Aorta (tissue), 5 donors: ENCODE measurements at places on chromosomes 5 and 9. TPM values are rescaled to one million over a fixed set of nuclear protein-coding genes. Genes with fewer than 3 reads are reported as not detected.

NR5A1 gene
- not detected for total RNA-seq

CDC26 gene
- 23.1 TPM for total RNA-seq

CAVIN4 gene
- 1.1 TPM for total RNA-seq

DNA sequence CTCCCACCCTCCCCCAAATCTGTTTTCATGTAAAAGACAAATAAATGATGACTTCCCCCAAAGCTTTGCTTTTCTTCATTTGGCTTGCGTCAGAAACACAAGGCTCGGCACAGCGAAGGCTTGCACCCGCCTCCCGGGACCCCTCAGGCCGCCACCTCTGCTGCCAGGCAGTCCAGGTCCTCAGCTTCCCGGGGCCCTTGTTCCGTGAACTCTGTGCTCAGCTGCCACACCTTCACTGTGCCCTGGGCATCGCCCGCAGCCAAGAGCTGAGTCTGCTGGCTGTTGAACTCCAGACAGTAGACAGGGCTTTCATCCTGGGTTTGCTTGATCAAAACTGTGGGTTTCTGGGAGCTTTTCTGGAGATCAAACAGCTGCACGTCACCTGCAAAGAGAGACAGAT lies 23.0 kb downstream of the DYNC2I2 start:
- no peaks in the 10 kb centered on the region for H3K4me1 ChIP-seq
- DNase-seq: peak; percentile 36
- H3K27ac ChIP-seq: no peak overlapping the region
- no peaks in the 10 kb centered on the region for H3K27me3 ChIP-seq

DNA sequence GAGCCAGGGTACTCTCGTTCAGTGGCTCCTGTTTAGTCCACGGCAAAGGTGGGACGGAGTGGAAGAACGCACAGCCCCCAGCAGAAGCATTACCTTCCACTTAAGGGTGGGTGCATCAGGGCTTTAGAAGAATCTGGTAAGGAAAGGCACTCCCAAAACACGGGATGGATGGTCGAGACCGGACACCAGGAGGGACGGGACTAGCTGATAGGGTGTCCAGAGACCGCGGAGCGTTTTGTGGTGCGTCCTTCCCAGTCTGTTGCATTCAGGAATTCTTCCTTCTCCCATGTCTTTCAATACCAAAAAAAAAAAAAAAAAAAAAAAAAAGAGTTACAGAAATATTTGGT lies 545 bp upstream of the CTSV start:
- H3K27ac ChIP-seq: no peak overlapping the region
- peaks cover 2% of the 10 kb centered on the region for H3K27me3 ChIP-seq
- no peaks in the 10 kb centered on the region for H3K36me3 ChIP-seq
- no peak for DNase-seq
- H3K4me1 ChIP-seq: no peaks in the 10 kb centered on the region

GRCh38 chr5:141402553-141403243 lies at the start of gene PCDHGA9:
TSS of gene PCDHGA9 (plus strand) at chr5:141402778. CDS start at chr5:141402953, 175 bp downstream.
- H3K4me1 ChIP-seq: no peaks in the 10 kb centered on the region
- H3K4me3 ChIP-seq: no peak within 1 kb of the TSS
- no peak within 1 kb of the TSS for H3K27ac ChIP-seq
- H3K36me3 ChIP-seq: no peaks in the 10 kb centered on the region
- DNase-seq: no peak

- no peaks in the 10 kb centered on the region for H3K27me3 ChIP-seq
- no peak overlapping the region for H3K4me3 ChIP-seq
- H3K36me3 ChIP-seq: no peaks in the 10 kb centered on the region
- H3K4me1 ChIP-seq: peaks cover 5% of the 10 kb centered on the region
- H3K27ac ChIP-seq: no peak overlapping the region
These were observed 118.2 kb downstream of the KLHL3 start for GRCh38 chr5:137617528-137618205.

- H3K4me3 ChIP-seq: no peak overlapping the region
- no peak overlapping the region for H3K27ac ChIP-seq
- H3K36me3 ChIP-seq: peaks cover 4% of the 10 kb centered on the region
- no peaks in the 10 kb centered on the region for H3K4me1 ChIP-seq
- no peaks in the 10 kb centered on the region for H3K27me3 ChIP-seq
- DNase-seq: no peak
These were observed 94.5 kb downstream of the OSMR start for GRCh38 chr5:38940230-38940858.

DNA sequence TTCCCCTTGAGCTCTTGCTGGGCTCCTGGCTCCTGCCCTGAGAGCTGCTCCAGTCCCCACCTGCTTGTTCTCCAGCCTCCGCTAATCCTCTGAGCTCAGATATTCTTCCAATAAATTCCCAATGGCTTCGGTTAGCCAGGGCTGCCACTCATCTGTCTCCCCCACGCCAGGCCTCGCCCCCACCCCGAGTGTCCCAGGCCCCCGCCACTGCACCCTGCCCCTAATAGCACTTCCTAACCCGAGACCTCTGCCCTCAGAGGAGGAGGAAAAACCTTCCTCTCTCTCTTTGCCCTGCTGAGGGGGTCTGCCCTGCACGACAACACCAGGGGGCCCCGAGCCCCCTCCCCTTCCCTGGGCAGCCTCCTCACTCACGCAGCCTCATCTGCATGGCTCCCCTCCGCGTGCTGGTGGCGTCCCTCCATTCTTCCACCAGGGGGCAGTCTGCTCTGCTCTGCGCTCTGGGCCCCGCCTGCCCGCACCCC lies 5.4 kb upstream of the LCN15 start:
- H3K36me3 ChIP-seq: no peaks in the 10 kb centered on the region
- no peaks in the 10 kb centered on the region for H3K4me1 ChIP-seq
- DNase-seq: peak; percentile 43
- H3K27ac ChIP-seq: no peak overlapping the region
- H3K27me3 ChIP-seq: no peaks in the 10 kb centered on the region
